Fibroblast of pulmonary artery (primary cell): ENCODE measurements at places on chromosomes 4 and X.
A peak's percentile ranks its signal among the peaks of the same experiment; 100 is the strongest.

DNA sequence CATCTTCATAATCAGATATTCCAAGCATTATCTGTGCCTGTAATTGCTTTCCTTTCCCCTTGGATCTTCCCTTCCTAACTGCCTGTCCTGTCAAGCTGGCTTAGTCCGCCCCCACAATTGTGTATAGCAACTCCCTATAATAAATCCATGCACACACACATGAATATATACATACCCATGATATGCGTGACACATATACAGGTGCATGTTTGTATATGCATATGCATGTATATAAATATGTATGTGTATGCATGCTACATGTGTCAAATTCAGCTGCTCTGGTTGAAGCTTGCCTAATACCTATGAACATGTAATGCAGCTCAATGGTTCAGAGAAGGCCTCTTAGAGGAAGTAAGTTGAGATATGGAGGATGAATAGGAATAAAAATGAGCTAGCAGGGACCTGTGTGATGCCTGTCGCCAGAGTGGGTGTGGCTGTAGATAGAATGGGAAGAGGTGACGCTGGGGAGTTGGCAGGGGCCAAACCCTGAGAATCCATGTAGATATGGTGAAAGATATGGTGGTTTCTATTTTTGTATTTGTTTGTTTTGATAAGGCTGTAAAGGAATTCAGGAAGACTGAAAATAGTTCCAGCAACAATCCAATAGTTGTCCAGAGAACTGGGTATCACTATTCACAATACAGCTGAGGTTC is 595.0 kb upstream of the BOD1L1 start:
- no peak for DNase-seq

DNA sequence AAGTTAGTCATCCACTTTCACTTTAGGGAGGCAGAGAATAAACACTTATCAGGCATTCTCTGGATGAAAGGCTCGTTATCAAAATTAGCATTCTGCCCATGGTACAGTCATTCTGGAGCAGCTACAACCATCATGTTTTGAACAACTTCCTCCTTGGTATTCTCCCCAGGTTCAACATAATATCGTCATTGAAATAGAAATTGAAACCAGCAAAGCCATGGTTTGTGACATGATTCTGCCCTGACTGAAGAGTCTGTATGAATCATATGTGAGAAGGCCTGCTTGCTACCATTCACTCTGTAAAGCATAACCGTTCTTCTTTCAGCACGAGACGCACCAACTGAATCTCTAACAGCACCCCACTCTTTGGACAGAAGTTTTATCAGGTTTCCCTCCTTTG is 127.5 kb upstream of the RADX start:
- no peak for DNase-seq

GRCh38 chr4:185265942-185266341 is 56.5 kb downstream of the SNX25 start:
- DNase-seq = no peak

DNA sequence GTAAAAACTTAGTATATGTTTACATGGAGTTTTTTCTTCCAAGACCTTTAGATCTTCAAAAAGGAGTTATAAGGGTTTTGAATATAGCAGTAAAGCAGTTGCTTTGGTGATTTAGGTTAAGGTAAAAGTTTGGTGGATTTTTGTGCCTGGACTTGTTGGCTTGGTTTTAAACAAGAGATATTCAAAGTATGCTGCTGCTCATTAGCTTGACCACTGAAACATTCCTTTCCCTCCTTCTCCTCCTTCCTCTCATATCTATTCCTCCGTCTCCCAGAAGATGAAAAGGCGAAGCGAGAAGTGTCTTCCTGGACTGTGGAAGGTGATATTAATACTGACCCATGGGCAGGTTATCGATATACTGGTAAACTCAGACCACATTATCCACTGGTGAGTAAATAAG is 38.4 kb downstream of the METAP1 start:
- DNase-seq = peak; percentile 18

- peak; percentile 58 for DNase-seq
Measured at GRCh38 chrX:46325312-46325877, 219.8 kb downstream of the ZNF674 start.

GRCh38 chr4:76342191-76342590 is 35.7 kb downstream of the STBD1 start:
- DNase-seq = no peak

GRCh38 chr4:81164623-81165416 is 50.2 kb downstream of the PRKG2 start:
- DNase-seq = no peak

- no peak for DNase-seq
Measured at GRCh38 chrX:3621414-3621813, 92.0 kb downstream of the PRKX start.

DNA sequence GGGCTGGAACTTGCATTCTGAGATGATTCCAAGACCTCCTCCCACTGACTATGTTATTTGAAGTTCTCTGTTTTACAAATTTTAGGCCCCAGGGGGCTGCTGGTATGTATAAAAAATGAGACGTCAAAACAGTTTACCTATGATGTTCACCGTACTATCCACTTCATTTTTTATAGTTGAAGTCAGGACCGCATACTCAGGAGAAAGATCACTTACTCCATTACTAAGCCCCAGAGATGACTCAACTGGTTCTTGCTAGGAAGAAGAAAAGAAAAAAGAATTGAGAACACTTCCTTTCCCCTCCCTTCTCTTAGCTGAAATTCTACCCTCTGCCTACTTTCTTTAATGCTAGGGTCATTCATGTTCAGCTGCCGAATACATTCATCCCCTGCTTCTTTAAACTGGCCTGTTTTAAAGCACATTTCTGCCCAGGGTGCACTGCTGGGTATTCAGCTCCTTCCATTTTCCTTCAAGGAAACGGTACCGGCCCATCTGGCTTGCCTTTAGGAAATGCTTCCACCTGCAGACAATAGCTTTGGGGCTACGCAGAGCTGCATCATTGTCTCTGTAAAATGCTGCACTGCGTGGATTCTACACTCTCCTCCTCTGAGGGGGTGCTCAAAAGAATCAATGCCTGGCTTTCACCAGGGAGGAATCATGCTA is 66.2 kb downstream of the IRF2 start:
- DNase-seq = peak; percentile 69

GRCh38 chrX:120790118-120790517 is 85.5 kb downstream of the CT47B1 start:
- DNase-seq = peak; percentile 86

- peak; percentile 17 for DNase-seq
Measured at GRCh38 chr4:148442832-148443511, 758 bp upstream of the NR3C2 start.

- DNase-seq = peak; percentile 12
Measured at GRCh38 chr4:126215759-126216158, 901.0 kb downstream of the FAT4 start.

GRCh38 chrX:134908356-134908755 is 82.4 kb upstream of the SMIM10 start:
- DNase-seq = peak; percentile 70

- DNase-seq = no peak
Measured at GRCh38 chrX:132367984-132368383, 120.9 kb downstream of the MBNL3 start.

GRCh38 chrX:404656-405055 is 17.9 kb upstream of the PPP2R3B start:
- DNase-seq = no peak

DNA sequence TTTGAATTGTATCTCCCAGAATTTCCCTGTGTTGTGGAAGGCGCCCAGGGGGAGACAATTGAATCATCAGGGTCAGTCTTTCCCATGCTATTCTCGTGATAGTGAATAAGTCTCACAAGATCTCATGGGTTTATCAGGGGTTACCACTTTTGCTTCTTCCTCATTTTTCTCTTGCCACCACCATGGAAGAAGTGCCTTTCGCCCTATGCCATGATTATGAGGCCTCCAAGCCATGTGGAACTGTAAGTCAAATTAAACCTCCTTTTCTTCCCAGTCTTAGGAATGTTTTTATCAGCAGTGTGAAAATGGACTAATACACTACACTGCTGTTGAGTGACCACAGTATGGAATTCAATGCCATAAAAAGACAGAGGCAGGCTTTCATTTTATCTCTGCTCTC is 12.2 kb downstream of the CENPC start:
- DNase-seq = no peak

GRCh38 chr4:95085124-95085833 is 327.5 kb downstream of the BMPR1B start:
- no peak for DNase-seq

DNA sequence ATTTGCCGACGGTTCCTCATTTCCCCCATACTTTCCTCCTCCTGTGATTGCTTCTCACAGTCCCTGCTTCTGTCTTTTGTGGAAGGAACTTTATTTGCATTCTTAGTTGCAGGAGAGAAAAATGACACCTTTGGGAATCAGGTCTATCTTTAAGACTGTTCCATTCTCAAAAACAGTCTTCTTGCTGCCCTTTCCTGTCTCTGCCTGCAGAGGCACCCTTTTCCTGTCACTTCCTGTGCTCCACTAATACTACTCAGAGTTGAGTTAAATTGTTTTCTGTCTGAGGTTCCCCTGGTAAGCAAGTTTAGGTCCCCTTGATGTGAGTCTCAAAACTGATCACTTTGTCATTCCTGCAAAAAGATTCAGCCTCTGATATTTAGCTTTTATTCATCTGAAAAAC is 208.8 kb upstream of the CLNK start:
- DNase-seq = no peak

DNA sequence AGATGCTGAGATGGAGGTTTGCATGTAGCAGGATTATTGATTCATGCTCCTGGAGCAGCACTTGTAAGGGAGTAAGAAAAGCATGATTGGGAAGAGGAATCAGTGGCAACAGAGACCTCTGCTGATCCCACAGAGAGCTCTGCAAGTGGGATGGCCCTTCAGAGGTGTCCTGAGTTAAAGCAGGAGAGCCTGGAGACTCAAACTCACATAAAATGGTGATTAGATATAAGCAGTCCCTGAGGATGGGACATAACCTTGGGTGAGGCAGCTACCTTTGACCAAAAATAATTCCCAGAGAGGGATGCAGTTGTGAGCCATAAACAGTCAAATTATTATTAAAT is 25.4 kb upstream of the BMPR1B start:
- DNase-seq = no peak

GRCh38 chr4:48570646-48571220 is 80.7 kb downstream of the ZAR1 start:
- peak; percentile 29 for DNase-seq
